ENCODE measurements at places on chromosomes 5 and 9.
A peak's percentile ranks its signal among the peaks of the same experiment; 100 is the strongest.

GRCh38 chr5:96493219-96493790 lies 60.3 kb upstream of the PCSK1 start:
- no peak for DNase-seq

- DNase-seq: no peak
These were observed 169.5 kb downstream of the RGS3 start for GRCh38 chr9:113632776-113633590.

DNA sequence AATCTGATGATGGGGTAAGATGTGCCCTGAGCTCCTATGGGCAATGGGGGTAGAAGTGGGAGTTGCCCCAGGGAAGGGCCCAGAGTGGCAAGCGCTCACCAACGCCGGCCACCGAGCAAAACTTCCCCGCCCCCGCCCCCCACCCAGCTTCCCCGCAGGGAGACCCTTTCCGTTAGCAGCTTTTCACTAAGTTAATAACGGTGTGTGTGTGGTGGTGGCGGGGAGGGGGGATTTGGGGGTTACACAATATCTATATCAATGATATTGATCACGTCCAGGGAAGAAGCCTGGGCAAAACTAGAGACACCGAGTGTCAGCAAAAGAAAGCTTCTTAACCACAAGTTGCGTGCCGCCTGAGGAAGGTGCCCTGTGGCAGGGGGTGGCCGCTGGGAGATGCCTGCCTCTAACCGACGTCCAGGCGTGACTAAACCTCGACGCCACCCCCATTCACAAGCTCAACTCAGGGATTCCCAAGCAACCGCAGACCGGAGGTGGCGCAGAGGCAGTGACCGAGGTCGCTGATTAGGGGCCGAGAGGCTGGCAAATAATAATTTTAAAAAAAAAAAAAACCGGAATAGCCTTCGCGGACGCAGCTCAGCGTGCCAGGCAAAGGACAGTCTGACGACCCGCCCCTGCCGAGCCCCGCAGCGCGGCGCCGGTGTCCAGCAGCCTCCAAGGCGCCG lies 222.6 kb downstream of the MEF2C start:
- no peak for DNase-seq

DNA sequence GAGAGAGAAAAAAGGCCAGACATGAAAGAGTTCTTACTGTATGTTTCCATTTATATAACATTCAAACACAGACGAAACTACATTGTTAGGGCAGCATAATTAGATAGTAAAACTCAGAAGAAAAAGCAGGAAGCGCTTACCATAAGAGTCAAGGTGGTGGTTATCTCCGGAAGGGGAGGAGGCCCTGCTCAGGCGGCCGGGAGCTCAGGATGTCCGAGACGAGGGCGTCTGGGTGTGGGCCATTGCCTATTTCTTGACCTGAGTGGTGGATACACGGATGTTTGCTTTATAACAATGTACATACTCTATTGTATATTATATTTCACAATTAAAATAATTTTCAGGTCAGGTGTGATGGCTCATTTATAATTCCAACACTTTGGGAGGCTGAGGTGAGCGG lies 80.9 kb upstream of the COL5A1 start:
- DNase-seq: no peak

- no peak for DNase-seq
These were observed 47.7 kb upstream of the STK32A start for GRCh38 chr5:147187099-147187540.

GRCh38 chr9:120931231-120932085 lies 4.9 kb upstream of the TRAF1 start:
- DNase-seq: no peak

- DNase-seq: no peak
These were observed 126.0 kb upstream of the BOD1 start for GRCh38 chr5:173742432-173742816.

GRCh38 chr9:91006046-91006445 lies 204.4 kb downstream of the SYK start:
- DNase-seq: no peak

GRCh38 chr5:434443-435146 lies 8.4 kb upstream of the EXOC3 start:
- DNase-seq: no peak

DNA sequence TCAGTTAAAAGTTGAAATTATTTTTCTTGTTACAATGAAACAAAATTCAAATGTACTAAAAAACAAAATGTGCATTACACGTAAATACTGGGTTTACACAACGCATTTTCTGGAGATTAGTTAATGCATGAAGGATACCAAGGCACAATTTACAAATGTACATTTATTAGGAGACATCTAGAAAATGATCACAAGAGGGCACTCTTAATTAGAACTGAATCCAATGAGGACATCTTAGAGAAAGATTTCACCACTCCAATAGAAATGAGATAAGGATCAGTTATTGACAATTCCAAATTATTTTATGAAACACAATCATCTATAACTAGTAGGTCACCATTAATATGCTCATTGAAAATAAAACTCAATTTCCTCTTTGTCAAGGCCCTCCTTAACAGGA lies 36.6 kb upstream of the CDH12 start:
- DNase-seq: no peak

- no peak for DNase-seq
These were observed 42.7 kb downstream of the C5orf22 start for GRCh38 chr5:31574772-31575171.

DNA sequence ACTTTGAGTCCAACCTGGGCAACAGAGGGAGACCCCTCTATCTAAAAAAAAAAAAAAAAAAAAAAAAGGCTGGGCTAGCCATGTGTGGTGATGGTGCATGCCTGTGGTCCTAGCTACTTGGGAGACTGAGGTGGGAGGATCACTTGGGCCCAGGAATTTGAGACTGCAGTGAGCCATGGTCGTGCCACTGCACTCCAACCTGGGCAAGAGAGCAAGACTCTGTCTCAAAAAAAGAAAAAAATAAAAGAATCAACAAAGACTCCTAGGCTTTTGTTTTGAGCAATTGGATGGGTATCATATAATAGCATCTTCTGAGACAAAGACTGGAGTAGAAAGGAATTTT lies 481.7 kb upstream of the PAPPA start:
- no peak for DNase-seq

GRCh38 chr5:158172005-158172404 lies 313.1 kb upstream of the CLINT1 start:
- no peak for DNase-seq

- no peak for DNase-seq
These were observed 89.7 kb upstream of the PCSK1 start for GRCh38 chr5:96522635-96523355.

DNA sequence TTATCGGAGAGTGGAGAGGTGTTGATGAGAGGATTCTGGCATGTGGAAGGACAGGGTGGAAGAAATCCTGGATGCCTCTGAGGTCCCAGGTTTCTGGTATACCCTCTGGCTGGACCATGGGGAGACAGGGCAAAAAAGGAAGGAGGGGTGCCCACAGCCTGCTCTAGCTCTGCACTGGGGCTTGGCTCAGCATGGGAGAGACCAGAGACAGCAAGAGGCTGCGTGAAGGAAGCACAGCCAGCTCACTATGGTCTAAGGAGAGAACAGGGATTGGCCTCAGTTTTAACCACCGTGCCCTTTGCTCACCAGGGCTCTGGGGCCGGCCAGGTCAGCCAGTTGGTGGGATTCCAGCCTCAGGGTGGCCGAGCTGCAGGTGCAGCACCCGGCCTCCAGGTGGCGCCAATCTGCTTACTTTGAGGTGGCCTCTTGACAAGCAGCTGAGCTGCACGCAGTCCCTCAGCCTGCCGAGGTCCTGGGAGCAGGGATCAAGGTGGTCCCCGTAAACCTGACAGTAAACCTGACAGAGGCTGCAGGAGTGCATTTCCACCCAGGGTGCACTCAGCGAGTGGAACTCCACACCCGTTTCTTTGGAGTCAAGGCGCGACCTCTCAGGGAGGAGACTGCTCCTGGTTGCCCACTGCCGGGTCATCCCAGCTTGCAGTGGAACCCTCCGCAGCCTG lies 25.0 kb upstream of the SPTLC1 start:
- peak; percentile 36 for DNase-seq

- DNase-seq: no peak
These were observed 131.9 kb downstream of the UGCG start for GRCh38 chr9:112028242-112029221.

DNA sequence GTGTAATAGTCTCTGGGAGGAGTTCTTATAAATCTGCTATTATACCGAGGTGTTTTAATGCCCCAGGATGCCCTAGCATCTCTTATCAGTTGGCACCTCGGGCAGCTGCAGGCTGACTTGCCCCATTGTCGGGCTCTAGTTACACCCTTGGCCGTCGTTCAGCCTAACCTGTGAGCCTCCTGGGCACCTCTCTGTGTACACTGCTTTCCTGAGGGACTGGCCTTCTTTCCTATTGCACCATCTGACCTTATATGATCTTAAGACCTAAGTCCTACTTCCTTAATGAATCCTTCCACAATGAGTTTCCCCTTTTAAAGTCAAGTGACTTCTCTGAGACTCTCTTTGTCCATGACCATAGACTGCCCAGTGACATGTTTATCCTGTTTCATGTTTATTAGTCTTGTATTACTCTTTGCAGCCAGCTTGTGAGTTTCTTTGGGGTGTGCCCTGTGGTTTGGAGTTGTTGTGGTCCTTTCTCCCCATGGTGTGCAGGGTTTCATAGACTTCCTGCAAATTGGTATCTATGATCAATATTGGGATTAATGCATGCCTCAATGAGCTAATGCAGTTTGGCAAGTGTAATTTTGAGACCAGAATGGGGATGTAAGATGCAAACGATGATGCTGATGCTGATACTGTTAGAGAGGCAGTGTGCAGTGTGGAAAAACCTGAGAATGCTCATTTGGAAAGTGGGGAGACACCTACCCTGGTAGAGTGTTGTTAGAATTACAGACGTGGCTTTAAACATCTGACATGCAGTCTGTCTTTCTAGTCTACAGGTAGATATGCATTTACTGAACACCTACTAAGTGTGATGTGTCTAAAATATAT lies 4.9 kb downstream of the DAPK1 start:
- no peak for DNase-seq

DNA sequence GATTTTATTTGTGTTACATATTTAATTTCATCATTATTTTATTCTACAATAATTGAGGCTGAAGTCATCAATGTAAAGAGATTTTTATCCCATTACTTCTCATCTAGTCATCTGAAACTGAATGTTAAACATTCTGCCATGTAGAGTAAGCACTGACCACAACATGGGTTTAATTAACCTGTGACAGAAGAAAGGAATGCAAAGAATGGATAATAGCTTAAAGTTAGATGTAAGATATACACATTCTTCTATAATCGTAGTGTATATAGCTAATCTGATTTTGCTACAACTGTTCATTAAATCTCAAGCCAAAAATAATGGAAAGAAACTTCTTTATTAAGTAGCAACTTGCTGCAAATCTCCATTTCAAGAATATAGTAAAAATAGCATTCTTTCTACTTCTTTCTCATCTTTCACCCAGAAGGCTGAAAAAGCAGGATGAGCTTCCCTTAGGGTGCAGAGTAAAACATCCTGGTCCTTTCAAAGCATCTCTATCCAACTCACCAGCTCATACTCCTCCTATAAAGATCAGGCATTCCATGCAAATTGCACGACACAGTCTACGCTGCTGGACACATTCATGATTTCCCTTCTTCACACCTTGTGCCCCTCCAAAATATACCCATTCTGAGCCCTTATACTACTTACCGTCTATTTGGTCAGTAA lies 115.2 kb downstream of the EFNA5 start:
- no peak for DNase-seq

DNA sequence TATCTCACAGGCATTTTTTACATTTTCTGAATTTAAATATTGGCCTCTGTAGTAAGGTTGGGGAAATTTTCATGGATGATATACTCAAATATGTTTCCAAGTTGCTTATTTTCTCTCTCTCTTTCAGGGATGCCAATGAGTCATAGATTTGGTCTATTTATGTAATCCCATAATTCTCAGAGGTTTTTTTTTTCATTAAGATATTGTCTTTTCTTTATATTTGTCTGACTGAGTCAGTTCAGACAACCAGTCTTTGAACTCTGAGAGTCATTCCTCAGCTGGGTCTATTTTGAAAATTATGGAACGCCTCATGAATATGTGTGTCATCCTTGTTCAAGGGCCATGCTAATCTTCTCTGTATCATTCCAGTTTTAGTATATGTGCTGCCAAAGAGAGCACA lies 223.2 kb downstream of the PCSK1 start:
- DNase-seq: no peak

DNA sequence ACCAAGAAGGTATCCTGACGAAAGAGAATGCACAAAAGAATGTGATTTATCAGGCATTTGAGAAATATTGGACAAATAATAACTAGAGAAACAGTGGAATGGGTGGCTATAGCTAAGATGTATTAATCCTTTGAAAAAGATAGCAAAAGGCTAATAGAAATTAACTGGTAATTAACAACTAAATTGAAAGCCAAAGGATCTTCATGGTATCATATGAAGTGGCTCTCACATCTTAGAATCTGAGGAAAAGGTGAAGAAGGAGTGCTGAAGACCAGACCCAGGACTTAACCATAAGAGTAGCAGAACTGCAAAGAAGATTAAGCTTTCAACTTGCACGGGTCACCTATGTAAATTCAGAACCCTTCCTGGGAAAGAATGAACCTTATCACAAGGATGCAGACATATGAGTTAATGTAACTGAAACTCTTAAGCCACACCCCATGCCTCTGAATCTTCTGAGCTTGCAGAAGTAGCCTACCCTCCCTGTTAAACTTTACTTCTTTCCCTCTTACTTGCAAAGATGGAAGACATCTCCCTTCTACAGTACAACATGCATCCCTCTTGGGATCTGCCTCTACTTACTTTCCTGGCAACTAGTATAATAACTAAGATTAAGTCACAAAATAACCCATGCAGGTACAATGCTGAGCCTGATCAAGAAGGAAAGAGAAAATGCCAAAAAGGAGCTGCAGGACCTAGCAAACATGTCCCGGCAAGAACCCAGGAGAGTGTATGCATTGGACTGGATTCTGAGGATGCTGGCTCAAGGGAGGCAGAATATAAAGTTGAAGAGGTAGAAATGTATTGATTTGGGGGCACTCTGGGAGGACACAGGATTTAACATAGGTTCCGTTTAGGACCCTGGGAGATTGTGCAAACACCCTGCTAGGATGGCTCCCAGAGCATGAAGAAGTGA lies 395.5 kb upstream of the SLC30A5 start:
- no peak for DNase-seq

- no peak for DNase-seq
These were observed 23.9 kb downstream of the SLC36A1 start for GRCh38 chr5:151471276-151471675.

DNA sequence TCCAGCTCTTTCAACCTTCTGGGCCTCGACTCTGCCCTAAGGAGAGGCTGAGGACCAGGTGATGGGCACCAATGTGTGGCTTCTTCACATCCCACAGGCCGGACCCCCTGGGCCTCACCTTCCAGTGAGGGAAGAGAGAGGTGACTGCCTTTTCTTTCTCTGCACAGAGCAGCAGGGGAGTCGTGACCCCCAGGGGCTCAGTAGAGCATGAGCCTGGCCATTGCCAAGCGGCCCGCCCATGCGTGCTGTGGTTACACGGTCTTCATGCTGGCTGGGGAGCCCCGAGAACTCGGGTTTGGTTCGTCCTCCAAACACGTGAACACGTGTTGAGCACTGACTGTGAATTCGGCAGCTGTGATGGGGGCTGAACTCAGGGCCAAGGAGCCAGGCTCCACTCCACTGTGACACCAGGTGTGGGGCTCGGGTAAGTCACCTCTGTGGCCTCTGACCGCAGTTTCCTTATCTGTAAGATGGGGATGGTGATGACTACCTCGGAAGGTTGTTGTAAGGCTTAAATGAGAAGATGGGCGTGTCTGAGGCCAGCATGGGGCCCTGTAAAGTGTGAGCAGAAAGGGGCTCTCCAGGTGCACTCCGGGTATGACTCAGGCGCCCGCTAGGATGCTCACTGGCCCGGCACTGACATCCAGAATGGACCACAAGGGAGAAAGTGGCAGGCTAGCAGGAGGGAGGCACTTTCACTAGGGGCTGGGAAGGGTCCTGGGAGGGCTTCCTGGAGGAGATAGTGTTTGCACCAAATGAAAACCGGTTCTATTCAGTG lies 13.4 kb upstream of the GRHPR start:
- no peak for DNase-seq

Data from stimulated activated CD8-positive, alpha-beta memory T cell treated with anti-CD3 and anti-CD28 coated beads, Interleukin-4, amount 100 ng/mL, for 1 hour (primary cell).